ENCODE measurements at places on chromosomes 1 and 21.

- DNase-seq = no peak
Observed at GRCh38 chr21:39188521-39189139, 5.4 kb upstream of the PSMG1 start.

DNA sequence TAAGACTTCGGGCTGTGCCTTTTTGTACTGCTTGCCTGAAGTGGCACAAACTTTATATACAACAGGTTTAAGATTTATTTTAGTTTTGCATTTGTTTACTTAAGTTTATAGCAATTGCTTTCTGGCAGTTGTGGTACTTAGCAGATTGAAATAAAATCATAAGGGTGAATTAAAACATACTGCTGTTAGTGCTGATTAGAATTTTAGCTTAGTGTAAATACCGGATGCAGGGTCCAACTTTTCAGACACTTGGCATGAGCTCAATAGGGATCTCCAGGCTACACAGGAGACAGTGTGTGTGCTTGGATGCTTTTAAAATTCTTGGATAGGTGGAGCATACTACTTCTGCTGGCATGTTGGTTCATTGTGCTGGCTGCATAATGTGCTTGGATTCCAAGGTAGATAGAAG, 159.6 kb downstream of the NFIA start:
- no peak for DNase-seq

- DNase-seq = no peak
Observed at GRCh38 chr1:51950701-51951100, 39.8 kb downstream of the RAB3B start.

- DNase-seq = no peak
Observed at GRCh38 chr1:240737298-240737697, 125.3 kb upstream of the GREM2 start.

- DNase-seq = no peak
Observed at GRCh38 chr21:35484851-35485250, 435.7 kb upstream of the RUNX1 start.

GRCh38 chr1:86466109-86466844, 2.5 kb upstream of the CLCA1 start:
- no peak for DNase-seq

DNA sequence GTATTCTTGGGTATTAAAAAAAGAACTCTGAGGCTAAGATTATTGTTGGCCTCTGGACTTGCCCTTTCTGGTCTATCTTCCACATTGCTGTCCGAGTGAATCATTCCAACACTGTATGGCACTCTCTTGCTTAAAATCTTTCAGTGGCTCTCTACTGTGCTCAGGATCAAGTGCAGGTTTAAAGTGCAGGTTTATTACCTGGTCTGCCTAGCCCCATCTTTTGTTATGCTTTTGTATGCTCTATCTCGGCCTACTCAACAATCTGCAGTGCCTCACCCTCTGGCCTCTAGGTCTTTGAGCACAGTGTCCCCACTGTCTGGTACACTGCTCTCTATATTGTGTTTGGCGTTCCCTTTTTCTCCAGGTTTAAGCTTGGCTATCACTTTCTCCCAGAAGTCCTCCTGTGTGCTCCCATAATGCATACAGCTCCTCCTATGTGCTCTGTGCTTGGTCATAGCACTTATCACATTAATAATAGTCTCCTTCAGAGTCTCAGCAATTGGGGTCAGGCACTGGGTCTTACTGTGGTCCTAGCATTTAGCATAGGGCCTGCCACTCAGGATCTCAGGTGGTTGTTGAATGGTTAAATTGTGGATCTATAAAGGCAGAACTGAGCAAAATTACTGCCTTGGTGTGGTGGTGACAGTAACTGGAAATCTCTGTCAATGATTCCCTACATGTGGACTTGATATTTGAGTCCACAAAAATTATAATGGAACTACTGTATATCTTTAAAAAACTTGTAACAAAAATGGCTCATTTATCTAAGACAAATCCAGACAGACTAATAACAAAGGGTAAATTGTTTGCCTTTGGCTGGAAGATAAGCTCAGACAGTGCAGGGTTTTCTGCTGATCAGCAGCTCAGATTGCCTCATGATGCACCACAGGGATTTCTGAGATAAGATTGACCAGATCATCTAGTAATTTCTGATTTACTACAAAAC, 10.6 kb upstream of the LDLRAD1 start:
- no peak for DNase-seq

- DNase-seq = no peak
Observed at GRCh38 chr1:240417317-240417716, 194.6 kb downstream of the GREM2 start.

GRCh38 chr1:75330624-75331023, 196.4 kb downstream of the LHX8 start:
- no peak for DNase-seq

- DNase-seq = no peak
Observed at GRCh38 chr1:244191581-244191980, 140.5 kb downstream of the ZBTB18 start.

GRCh38 chr1:95068956-95069709, 3.6 kb downstream of the ALG14 start:
- DNase-seq = no peak

- DNase-seq = no peak
Observed at GRCh38 chr1:180268556-180269075, 38.6 kb downstream of the LHX4 start.

DNA sequence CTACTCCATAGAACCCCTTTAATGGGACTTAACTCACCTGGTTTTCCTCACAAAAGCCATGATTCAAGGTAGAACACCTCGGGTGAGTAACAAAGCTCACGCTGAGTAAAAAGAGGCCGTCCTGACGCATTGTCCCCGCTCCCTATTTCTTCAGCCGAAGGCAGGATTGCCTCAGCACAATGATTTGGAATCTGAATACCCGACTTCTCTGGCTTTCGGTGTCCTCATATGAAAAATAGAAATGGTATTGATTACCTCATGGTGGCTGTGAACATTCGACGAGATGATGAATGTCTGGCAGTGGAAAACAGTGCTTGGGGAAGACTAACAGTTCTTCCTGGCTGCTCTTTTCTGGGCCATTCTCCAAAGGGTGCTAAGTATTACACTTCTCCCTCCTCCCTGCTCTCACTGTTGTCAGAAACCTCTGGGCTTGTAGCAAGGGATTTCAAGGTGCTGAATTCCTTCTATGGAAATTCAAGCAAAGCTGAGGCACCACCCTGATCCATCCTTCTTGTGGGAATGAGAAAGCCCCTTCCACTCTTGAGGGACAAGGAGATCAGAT, 148.3 kb downstream of the C1orf94 start:
- no peak for DNase-seq

DNA sequence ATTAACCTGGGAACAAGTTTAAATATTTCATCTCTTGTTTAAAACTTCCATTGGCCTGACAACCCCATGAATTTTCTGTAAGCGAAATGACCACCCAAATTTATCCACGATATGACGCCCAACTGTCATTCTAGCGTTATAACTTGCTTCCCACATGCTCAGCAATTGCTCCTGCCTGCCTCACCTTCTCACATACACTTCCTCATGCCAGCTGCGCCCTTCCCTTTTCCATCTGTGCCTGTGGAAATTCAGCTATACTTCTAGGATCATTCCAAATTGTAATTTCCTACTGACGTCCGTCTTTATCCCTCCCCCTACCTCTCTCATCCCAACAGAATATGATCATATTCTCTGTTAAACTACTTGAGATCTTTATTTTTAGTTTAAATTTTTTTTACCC, 248.0 kb downstream of the RGS7 start:
- no peak for DNase-seq

DNA sequence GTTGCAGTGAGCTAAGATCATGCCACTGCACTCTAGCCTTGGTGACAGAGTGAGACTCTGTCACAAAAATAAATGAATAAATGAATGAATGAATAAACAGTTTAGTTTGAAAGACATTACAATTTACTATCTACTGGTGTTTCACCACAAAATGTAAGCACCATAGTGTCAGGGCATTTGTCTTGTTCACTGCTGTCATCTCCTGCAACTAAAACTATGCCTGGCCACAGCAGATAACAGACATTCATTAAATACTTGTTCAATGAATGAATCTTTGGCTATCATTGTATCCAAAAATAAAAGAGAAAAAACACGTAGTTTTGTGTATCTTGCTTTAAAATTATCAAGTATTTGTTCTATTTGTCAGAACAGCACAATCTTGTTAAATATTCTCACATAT, 32.5 kb downstream of the SASS6 start:
- DNase-seq = no peak

- DNase-seq = no peak
Observed at GRCh38 chr21:25313829-25314228, 293.5 kb downstream of the MRPL39 start.

DNA sequence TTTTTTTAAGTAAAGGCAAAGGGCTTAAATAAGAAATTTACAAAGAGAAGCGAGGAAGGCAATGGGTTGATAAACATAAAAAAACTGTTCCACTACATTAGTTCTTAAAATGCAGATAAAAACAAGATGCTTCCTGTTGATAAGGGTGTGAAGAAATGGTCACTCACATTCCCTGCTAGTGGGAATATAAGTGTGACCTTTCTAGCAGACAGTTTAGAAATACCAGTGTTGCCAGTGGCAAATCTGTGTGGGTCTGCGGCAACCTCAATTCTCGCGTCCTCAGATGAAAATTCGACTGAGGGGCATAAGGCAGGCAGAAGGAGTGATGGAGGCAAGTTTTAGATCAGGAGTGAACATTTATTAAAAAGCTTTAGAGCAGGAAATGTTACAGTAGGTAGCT, 151.1 kb downstream of the NTNG1 start:
- no peak for DNase-seq

- no peak for DNase-seq
Observed at GRCh38 chr1:165915932-165916348, 88.5 kb downstream of the UCK2 start.

DNA sequence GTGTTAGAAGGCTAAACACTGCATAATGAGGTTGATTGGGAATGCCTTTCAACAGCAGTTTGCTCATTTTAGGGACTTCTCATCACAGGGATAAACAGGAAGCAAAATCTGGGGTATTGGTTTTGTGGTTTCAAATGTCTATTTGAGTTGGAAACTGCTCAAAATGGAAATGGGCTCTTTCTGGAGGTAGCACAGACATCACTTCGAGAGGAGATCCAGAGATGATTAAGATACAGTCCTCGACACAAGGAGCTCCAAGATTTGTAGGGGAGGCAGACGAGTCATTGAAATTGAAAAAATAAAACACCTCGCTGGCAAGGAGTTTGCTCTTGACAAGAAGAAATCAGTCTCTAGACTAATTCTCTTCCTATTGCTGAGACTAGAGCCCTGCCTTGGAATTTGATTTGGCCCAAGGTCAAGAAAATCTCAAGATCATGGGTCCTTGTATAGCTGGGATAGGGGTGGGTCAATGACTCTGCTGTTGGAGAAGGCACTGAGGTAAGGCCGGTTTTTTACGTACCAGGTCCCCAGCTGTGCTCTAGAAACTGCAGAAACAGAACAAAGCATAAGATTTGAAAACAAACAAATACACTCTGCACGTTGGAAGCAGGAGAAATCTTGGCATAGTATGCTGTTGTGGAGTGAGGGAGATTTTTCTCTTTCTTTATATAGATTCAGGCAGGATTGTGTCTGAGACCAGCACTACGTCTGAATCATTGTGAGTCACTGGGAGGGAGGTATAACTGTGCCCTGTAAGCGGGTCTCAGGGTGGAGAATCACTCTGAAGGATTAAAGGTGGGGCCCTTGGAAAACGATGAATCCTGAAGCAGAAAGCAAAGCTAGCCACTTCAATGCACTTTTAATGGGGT, 17.7 kb upstream of the KLHDC8A start:
- DNase-seq = no peak

DNA sequence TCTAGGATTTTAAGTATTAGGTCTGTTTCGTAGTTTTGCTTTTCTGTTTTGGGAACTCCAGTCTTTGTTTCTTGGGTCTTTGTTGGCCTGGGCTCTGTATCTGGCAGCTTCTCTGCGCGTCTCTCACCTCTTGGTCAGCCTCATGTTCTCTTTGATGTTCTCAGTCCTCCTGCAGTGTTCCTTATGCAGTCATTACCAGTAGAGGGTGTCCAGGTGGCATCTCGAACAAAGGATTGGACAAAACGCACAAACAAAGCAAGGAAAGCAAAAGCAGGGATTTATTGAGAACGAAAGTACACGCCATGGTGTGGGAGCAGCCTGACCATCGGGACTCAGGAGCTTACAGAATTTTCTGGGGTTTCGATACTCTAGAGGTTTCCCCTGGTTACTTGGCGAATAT, 133.7 kb upstream of the COL6A1 start:
- no peak for DNase-seq

GRCh38 chr1:77687519-77687906, 5.1 kb upstream of the ZZZ3 start:
- DNase-seq = no peak

DNA sequence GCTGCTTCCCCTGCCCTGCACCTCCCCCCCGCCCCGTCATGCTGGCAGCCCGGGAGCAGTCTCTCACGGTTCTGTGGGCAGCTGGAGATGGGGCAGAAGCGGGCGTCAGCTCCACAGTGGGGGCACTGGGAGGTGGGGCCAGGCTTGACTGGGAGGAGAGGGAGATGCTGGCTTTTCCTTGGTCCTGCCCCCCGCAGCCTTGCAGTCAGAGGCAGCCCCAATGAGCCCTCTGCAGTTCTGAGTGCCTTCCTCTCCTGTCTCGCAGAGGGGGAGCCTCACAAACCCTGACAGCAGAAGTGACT, 21.7 kb downstream of the ARHGEF10L start:
- no peak for DNase-seq

GRCh38 chr21:41102281-41102680, 65.7 kb upstream of the BACE2 start:
- no peak for DNase-seq

DNA sequence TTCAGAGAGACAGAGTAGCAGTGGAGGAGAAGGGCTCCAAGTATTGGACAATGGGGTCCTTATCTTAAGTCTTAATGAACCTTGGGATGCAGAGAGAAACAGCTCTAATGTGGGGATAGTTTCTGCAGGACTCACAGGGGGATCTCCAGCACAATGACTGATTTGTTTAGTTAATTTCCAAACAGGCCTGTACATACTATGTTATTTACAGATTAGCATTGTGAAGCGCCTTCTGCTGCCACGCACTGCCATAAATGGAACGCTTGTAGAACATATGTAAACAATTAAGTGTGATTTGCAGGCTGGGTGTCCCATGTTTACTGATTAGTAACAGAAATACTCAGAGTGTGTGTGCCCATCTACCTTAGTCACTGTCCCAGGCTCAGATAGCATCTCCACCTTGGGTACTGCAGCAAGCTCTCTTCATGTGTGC, 56.1 kb downstream of the NTPCR start:
- no peak for DNase-seq

DNA sequence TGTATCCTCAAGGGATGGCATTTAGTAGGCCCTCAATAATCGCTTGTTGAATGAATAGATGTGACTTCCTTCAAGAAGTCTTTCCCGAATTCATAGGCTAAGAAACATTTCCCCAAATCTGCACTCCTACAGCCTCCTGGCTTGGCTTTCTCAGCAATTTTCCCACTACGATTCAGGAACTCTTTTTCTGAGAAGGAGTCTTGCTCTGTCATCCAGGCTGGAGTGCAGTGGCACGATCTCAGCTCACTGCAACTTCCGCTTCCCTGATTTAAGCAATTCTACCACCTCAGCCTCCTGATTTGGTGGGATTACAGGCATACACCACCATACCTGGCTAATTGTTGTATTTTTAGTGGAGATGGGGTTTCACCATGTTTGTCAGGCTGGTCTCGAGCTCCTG, 37.9 kb upstream of the IFFO2 start:
- no peak for DNase-seq
